NCI-H2107 (cell line): ENCODE measurements at places on chromosomes 13 and 19.
A peak's percentile ranks its signal among the peaks of the same experiment; 100 is the strongest.

DNA sequence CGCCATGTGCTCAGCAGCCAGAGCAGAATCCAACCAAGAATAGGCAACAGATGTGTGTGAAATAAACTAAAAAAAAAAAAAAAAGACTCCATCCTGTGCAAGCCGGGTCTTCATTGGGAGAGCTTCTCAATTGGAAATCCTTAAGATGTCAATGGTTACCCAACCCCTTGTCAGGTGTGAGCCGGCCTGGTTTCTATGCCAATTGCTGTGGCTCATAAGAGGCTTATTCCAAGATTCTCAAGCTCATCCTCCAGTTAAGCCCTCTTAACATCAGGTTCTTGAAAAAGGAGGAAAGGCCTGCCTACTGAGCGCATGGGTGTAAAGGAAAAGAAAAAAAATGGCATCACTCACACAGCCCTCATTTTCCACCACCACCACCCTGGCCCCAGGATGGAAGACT, 1084.6 kb downstream of the UQCRFS1 start:
- no peak for DNase-seq

DNA sequence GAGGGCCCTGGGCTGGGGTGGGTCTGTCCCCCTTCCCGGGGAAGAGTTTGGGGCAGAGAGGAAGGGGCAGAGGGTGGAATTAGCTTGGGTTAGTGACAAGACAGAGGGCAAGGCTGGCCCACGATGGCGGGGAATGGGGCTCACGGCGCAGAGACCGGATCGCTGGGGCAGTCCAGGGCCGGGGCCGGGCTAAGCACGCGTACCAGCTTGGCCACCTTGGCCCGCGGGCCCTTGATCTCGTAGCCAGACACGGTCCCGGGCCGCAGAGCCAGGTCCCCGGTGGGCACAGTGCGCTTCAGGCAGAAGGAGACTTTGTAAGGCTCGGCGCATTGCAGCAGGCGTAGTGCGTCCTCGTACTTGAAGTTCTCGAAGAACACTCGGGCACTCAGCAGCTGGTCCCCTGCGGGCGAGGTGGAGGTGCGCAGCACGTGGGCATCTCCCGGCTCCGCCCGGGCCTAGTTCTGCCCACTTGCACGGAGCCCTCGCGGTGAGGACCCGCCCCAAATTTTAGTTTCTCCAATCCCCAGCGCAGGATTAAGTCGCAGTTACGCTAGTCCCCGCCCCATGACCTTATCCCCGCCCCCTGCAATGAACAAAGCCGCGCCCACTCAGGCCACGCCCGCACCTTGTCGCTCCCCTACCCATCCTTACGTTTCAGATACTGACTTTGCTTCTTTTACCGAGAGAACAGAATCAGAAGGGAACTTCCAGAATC, 8.6 kb upstream of the HIPK4 start:
- no peak for DNase-seq

DNA sequence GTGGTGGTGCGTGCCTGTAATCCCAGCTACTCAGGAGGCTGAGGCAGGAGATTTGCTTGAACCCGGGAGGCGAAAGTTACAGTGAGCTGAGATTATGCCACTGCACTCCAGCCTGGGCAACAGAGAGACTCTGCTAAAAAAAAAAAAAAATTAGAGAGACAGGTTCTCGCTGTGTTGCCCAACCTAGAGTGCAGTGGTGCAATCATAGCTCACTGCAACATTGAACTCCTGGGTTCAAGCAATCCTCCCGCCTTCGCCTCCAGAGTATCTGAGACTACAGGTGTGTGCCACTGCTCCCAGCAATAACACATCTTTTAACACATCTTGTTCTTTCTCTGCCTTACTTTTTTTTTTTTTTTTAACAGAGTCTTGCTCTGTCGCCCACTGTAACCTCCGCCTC, 32.7 kb downstream of the CLEC17A start:
- no peak for DNase-seq

DNA sequence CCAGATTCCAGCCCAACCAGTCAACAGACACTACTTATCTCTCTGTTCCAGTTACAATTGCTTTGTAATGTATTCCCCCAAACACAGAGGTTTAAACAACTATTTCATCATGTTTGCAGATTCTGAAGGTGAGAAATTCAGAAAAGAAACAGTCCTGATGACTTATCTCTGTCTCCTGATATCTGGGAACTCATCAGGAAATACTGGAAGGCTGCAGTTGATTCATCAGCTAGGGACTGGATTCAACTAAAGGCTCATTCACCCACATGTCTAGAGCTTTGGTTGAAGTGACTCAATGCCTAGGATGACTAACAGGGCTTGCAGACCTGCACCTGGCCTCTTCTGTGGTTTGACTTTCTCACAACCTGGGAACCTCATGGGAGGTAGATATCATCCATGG, 56.6 kb upstream of the GPC6 start:
- no peak for DNase-seq

- no peak for DNase-seq
Observed at GRCh38 chr13:77476456-77476855, 59.0 kb upstream of the SCEL start.

GRCh38 chr13:30731361-30732045, 3.8 kb upstream of the ALOX5AP start:
- DNase-seq, result peak; percentile 7

GRCh38 chr13:99416411-99417121, 84.7 kb upstream of the TM9SF2 start:
- no peak for DNase-seq

- DNase-seq, result no peak
Observed at GRCh38 chr13:44046428-44046827, 166.7 kb downstream of the LACC1 start.

- no peak for DNase-seq
Observed at GRCh38 chr13:30143666-30144400, 163.5 kb downstream of the KATNAL1 start.

- no peak for DNase-seq
Observed at GRCh38 chr13:108346376-108346775, 76.9 kb downstream of the TNFSF13B start.

GRCh38 chr19:21127001-21127400, 14.8 kb upstream of the ZNF431 start:
- DNase-seq, result no peak

DNA sequence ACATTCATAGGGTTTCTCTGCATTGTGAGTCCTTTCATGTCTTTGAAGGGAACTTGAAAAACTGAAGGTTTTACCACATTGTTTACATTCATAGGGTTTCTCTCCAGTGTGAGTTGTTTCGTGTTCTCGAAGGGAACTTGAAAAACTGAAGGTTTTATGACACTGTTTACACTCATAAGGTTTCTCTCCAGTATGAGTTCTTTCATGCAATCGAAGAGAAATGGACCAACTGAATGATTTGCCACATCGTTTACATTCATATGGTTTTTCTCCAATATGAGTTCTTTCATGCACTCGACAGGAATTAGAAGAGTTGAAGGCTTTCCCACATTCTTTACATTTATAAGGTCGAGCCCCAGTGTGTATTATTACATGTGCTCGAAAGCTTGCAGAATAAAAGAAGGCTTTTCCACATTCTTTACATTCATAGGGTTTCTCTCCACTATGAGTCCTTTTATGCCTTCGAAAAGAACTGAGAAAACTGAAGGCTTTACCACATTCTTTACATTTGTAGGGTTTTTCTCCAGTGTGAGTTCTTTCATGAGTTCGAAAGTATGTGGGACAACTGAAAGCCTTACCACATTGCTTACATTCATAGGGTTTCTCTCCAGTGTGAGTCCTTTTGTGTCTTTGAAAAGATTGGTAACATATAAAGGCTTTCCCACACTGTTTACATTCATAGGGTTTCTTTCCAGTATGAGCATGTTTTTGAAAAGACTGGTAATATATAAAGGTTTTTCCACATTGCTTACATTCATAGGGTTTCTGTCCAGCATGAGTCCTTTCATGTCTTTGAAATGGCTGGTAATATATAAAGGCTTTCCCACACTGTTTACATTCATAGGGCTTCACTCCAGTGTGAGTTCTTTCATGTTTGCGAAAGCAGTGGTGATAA, 20.7 kb downstream of the ZNF14 start:
- no peak for DNase-seq

- DNase-seq, result no peak
Observed at GRCh38 chr19:56348289-56348877, 33.7 kb upstream of the ZSCAN5A start.

DNA sequence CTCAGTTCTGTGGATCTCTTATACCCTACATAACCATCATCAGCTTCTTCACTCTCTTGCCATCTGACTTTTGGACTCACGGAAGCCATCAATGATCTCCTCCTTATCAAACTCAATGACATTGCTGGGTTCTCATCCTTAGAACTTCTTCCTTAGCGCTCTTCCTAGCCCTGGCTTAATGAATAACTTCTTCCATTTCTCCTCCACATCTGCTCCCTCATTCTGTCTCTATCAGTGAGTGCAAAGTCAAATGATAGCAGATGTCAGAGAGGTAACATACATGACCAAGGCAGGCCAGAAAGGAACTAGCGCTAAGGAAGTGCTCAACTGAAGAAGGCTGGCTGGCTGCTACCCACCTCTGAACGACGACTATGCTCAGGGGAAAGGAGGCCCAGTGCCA, 449.8 kb downstream of the COG6 start:
- DNase-seq, result no peak

GRCh38 chr19:46739290-46739771, 6.5 kb upstream of the FKRP start:
- no peak for DNase-seq

DNA sequence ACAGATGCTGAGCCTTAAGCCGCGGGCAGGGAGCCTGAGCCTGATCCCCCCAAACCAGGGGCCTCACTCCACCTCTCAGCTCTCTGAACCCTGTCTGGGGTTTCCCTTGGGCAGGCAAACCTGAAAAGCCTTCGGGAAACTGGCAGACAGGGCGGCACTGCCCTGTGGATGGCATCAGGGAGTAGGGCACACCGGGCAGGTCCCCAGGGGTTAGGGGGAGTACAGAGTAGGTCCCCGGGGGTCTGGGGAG, 9.7 kb downstream of the MKNK2 start:
- DNase-seq, result no peak

- DNase-seq, result no peak
Observed at GRCh38 chr13:32474999-32475792, 47.3 kb upstream of the N4BP2L1 start.

DNA sequence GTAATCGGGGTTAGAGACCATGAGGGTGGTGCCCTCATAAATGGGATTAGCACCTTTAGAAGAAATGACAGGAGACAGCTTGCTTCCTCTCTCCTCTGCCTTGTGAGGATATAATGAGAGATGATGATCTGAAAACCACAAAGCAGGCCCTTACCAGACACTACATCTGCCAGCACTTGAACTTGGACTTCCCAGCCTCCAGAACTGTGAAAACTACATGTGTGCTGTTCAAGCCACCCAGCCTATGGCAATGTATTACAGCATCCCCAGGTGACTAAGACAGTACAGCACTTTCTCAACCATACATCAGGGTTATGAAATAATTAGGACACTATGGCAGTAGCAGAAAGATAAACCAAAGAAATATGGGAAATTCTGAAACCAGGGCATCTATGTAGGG, 7.4 kb downstream of the ZNF564 start:
- DNase-seq, result no peak

- no peak for DNase-seq
Observed at GRCh38 chr13:64041296-64041695, 2625.6 kb upstream of the PCDH20 start.

GRCh38 chr13:79988573-79988972, 352.4 kb downstream of the SPRY2 start:
- no peak for DNase-seq

- DNase-seq, result no peak
Observed at GRCh38 chr19:33325920-33326319, 23.6 kb upstream of the CEBPA start.

DNA sequence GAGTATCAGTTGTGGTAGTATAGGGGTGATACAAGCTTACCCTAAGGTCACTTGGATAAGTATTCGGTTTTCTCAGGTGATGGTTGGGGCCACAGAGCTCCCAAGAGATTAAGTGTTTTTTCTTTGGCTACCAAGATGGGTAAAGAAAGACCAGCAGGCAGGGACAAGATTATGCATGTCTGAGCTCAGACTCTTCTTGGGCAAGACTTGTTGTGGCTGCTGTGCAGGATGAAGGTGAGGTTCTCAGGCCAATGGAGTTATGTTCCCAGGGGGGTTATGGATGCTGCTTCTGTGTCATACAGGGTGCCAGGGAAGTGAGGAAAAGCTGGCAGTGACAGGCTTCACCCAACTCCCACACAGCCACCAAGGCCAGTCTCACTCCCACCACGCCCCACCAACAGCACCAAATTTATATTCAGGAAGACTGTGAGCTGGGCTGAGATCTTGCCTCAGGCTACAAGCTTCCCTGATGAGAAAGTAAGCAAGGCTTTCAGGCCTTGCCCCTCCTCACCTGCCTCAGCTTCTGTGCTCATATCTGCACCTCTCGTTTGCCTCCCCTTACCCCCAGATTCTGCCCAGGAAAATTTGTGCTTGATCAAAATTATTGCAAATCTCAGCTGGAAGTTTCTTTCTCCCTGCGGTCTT, 511.8 kb upstream of the SLITRK1 start:
- no peak for DNase-seq

- DNase-seq, result no peak
Observed at GRCh38 chr19:46347572-46347883, 641 bp downstream of the PPP5C start.

DNA sequence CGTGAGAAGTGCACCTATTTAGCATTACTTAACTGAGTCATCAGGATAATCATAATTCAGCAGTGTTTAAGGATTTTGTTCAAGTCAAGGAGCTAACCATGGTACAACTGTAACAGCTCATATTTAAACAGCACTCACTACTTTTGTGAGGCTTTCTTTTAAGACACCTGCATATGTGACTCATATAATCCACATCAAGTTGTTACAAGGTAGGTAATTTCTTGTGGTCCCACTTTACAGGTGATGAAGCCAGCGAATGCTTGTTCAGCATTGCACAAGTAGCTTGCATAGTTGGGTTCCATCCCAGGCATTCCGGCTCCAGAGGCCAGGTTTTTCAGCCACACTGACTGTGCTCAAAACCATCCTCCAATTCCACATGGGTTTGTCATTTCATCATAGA, 569.2 kb downstream of the MYO16 start:
- DNase-seq, result no peak

DNA sequence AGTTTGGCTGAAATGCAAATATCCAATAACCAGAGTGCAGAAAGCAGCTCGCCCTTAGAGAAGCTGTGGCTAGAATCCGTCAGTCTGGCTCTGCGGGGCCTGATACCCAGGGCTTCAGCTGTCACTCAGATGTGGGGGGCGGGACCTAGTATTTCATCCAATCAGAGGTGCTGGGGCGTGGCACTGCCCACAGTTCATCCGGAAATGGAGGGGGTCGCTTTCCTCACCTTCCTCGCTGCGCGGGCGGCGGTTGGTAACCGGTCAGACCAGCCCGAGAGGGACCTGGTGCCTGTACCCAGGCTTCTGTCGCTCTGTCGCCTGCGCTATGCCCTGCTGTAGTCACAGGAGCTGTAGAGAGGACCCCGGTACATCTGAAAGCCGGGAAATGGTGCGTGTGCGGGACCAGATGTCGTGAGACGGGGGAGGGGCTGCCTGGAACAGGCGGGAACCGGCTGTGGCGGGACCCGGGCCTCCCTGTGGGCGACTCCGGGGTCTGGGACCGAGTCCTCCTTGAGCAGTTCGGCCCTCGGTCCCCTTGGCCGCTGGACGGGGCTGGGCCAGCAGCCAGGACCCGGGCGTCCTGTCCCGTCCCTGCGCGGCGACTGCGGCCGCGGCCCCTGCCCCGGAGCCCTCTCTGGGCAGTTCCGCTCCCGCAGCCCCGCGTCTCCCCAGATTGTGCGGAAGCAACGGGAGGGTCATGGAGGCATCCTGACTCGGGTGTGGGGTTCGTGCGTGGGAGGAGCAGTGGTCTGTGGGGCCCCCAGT, at the start of gene ZNF700:
TSS of gene ZNF700 (plus strand) at position 222 of the 765 bp plus-strand sequence. CDS start at position 326, 104 bp downstream.
- DNase-seq, result peak; percentile 89
